ENCODE measurements at places on chromosomes 1 and 21. TPM values are rescaled to one million over a fixed set of nuclear protein-coding genes. Genes with fewer than 3 reads are reported as not detected.

DNA sequence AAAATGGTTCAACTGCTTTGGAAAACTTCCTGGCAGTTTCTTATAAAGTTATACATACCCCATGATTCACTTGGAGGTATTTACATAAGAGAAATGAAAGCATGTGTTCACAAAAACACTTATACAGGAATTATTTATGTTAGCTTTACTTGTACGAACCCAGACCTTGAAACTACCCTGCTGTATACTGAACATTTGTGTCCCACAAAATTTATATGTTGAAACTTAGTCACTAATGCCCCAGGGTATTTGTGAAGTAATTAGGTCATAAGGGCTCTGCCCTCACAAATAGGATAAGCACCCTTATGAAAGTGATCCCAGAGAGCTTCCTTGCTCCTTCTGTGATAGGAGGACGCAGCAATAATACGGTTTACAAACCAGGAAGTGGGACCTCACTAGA is 42.7 kb upstream of the B3GALT2 start:
- H3K27ac ChIP-seq = no peak overlapping the region
- no peak overlapping the region for H3K4me3 ChIP-seq

DNA sequence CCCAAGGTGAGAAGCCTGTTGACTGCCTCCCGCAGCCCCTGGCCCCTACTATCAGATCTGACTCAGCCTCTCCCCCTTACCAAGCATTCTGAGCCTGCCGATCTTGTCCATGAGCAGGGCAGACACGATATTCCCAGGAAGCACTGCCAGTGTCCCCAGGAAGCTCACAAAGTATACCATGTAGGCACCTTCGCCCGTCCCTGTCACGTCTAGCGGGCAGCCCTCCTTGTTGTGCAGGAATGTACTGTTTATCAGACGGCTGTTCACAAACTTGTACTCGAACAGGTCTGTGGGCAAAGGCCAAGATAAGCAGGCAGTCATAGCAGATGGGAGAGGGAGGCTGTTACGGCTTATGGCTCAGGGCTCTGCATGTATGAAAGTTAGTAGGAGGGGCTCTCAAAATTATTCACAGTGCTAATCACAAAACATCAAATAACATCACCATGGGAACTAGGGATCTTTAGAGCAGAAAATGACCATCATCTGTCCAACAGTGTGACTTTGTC is 7.3 kb downstream of the BOLA1 start:
- H3K27ac ChIP-seq = no peak overlapping the region
- no peaks in the 10 kb centered on the region for H3K4me1 ChIP-seq
- DNase-seq = no peak
- H3K36me3 ChIP-seq = no peaks in the 10 kb centered on the region
- H3K4me3 ChIP-seq = no peak overlapping the region
- no peaks in the 10 kb centered on the region for H3K27me3 ChIP-seq

CD1B gene
- not detected for total RNA-seq

ACTL8 gene
- total RNA-seq = not detected

DNA sequence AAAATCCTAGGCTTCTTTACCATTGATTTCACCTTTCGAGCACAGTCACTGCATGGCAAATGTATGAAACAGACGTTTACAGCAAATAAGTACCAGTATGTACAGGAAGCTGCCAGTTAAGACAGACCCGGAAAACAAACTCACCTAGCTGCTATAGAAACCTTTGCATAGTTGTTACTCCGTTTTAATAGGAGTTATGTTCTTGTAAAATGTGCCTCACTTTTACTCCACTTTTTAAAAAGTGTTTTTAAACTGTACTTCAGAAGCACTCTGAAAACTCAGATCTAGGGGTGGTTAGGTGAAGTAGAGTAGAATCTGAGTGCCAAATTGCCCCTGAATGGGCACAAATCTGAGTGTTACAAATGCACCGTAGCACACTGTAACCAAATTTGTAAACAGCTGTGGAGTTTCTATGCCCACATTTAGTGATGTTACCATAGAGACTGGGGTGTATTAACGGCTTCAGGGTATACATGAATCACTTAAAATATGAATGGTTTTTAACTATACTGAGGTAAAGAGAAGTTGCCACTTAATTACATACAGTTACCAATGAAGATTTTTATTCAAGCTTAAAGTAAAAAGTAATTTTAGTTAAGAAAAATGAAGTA is 30.7 kb downstream of the CNIH4 start:
- H3K36me3 ChIP-seq = no peaks in the 10 kb centered on the region
- H3K4me3 ChIP-seq = no peak overlapping the region
- no peak overlapping the region for H3K27ac ChIP-seq
- H3K4me1 ChIP-seq = no peaks in the 10 kb centered on the region
- no peak for DNase-seq

DNA sequence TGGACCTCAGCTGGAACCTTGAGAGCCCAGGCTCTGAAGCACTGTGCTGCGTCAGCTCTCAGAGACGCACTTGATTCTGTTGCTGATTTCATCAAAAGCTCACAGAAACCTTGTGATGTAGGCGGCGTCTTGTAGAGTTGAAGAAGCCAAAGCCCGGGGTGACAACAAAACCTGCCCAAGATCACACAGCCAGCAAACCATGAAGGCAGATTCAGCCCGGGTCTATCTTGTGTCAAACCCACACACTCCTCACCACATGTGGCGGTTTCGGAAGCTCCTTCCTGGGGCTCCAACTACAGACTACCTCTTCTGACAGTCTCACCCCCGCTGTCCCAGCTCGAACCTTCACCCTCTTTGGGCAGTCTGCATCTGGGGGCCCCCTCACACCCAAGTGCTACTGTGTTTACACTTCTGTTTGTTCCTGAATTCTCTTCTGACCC is 50.4 kb downstream of the TENT5C start:
- DNase-seq = no peak
- H3K4me3 ChIP-seq = no peak overlapping the region
- H3K4me1 ChIP-seq = peaks cover 23% of the 10 kb centered on the region
- H3K27ac ChIP-seq = no peak overlapping the region

GRCh38 chr1:147673406-147673805 is 3.1 kb upstream of the ACP6 start:
- H3K27ac ChIP-seq = no peak overlapping the region
- no peak for DNase-seq
- no peaks in the 10 kb centered on the region for H3K27me3 ChIP-seq
- H3K4me3 ChIP-seq = no peak overlapping the region

NUDT17 gene
- 1.9 TPM for total RNA-seq

- no peaks in the 10 kb centered on the region for H3K4me1 ChIP-seq
- DNase-seq = no peak
- no peak overlapping the region for H3K4me3 ChIP-seq
- H3K27me3 ChIP-seq = no peaks in the 10 kb centered on the region
Observed at GRCh38 chr1:160481979-160482596, 41.0 kb downstream of the SLAMF6 start.

DNA sequence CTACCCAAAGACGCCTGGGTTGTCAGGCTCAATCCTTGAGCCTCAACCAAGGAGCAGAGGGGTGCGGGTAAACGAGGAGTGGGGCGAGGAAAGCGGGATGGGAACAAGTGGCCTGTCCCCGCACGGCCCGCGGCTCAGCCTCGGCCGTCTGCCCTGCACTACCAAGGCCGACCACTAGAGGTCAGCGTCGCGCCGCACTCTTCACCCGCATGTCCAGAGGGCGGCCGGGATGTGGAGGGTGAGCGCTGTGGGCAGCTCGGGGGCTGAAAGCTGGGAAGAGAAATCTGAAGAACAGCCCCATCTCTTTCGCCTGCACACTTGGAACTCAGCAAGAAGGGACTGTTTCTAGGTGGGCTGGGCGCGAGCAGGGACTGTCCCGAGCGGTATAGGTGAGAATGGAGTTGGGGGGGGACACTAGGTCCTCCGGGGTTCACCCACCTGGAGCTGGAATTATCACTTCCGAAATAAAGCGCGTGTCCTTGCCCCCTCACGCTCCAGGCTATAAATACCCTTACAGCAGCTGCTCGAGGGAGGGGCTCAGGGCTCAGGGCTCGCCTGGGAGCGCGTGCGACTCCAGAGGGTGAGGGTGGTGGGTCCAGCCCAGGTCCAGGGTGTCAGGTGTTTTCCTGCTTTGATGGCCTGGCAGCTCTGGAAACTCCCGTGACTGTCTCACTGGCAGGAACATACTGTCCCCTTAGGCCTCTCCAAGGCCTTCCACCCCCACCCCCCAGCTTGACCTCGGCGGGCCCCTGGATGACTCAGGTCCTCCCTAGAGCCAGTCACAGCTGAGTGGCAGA is 9.8 kb downstream of the SLC30A2 start:
- peaks cover 30% of the 10 kb centered on the region for H3K4me1 ChIP-seq
- peak overlapping the region; percentile 81 for H3K27ac ChIP-seq
- no peaks in the 10 kb centered on the region for H3K27me3 ChIP-seq

- peak; percentile 65 for DNase-seq
- no peak overlapping the region for H3K4me3 ChIP-seq
- no peaks in the 10 kb centered on the region for H3K36me3 ChIP-seq
- no peaks in the 10 kb centered on the region for H3K4me1 ChIP-seq
Observed at GRCh38 chr1:27300341-27301051, 21.5 kb upstream of the TMEM222 start.

GRCh38 chr21:27246741-27247140 is 279.9 kb upstream of the ADAMTS5 start:
- DNase-seq = no peak
- H3K27me3 ChIP-seq = no peaks in the 10 kb centered on the region
- H3K4me3 ChIP-seq = no peak overlapping the region
- no peaks in the 10 kb centered on the region for H3K4me1 ChIP-seq
- H3K36me3 ChIP-seq = no peaks in the 10 kb centered on the region

DNA sequence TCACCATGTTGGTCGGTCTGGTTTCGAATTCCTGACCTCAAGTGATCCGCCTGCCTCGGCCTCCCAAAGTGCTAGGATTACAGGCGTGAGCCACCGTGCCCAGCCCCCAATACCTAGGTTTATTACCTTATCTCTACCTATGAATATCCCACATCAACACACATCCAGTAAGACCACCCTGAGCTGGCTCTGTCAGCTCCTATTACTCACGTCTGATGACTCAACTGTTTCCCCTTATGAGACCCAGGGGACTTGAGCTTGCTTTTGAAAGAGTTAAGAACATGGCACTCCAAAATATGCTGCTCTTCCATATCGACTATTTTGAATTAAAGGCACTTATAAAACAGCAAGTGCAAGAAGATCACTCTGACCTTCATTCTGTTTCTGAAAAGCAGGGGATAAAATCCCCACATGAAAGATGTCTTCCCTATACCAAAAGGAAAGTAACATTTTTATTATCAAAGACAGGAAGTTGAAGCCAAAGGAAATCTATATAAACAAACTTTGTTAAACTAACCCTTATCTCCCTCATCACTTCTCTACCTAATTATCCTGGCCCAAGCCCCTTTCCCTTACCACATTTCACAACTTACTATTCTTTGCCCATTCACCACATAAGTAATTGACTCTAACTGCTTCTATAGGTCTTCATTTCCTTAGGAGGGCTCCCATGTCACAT is 41.3 kb upstream of the OSBPL9 start:
- H3K4me3 ChIP-seq = no peak overlapping the region
- no peaks in the 10 kb centered on the region for H3K27me3 ChIP-seq
- no peaks in the 10 kb centered on the region for H3K36me3 ChIP-seq
- no peak overlapping the region for H3K27ac ChIP-seq

DNA sequence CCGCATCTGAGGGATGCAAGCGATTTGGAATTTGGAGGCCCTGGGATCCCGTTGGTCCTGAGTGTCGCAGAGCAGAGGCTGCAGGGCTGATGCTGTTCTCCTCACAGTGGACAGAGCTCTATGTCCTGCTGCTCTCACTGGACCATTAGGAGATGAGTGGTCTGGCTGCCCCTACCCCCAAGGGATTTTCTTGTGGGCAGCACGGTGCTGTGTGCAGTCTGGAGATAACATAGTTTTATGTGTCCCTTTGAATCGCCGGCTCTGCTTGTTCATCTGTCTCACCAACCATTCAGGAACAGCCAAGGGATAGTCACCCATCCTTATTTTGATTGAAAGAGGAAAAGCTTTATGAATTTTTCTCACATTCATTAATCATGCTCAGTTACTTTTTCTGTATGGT is 49.9 kb downstream of the CHRM3 start:
- H3K27me3 ChIP-seq = no peaks in the 10 kb centered on the region
- H3K4me3 ChIP-seq = no peak overlapping the region
- no peak overlapping the region for H3K27ac ChIP-seq
- no peak for DNase-seq

CLCA4 gene
- total RNA-seq = not detected

DNA sequence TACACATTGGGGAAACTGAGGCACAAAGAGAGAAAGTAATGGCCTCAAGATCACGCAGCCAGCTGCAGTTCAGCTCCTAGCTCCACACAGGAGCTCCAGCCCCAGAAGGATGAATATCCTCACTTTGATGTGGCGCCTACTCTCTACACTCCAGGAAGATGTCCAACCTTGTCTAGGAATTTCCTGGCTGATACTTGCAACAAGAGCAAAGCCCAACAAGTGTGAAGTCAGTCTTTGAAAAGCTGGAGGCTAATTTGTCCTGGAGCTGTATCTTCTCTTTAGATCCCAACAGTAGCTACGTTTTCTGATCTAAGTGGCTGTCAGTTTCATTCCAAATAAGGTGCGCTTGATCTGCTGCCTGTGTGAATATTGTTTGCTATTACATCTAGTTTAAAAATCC is 344.9 kb downstream of the PTPRU start:
- H3K4me1 ChIP-seq = no peaks in the 10 kb centered on the region
- no peak for DNase-seq
- H3K27me3 ChIP-seq = no peaks in the 10 kb centered on the region
- H3K36me3 ChIP-seq = no peaks in the 10 kb centered on the region
- H3K4me3 ChIP-seq = no peak overlapping the region

UAP1 gene
- total RNA-seq = 42.0 TPM

GPR37L1 gene
- total RNA-seq = 0.04 TPM

DNA sequence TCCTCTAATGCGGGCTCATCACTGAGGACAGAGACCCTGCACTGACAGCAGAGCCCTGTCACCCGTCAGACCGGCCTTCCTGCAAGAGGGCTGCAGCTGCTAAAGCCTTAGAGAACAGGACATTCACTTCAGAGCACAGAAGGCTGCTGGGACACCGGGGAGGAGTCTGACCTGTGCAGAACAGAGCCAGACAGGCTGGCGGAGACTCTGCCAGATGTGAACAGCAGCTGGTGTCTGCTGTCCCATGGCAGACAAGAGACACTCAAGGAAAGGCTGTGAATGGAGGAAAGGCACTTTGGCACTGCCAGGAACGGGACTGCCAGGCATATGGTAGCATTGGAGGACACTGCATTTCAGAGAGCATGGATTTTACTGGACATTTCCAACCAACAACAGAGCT is 21.4 kb downstream of the MRAP start:
- H3K4me3 ChIP-seq = no peak overlapping the region
- no peaks in the 10 kb centered on the region for H3K27me3 ChIP-seq
- DNase-seq = no peak
- H3K4me1 ChIP-seq = no peaks in the 10 kb centered on the region
- no peak overlapping the region for H3K27ac ChIP-seq

PTCH2 gene
- 0.16 TPM for total RNA-seq

- H3K4me1 ChIP-seq = peaks cover 26% of the 10 kb centered on the region
- no peak overlapping the region for H3K4me3 ChIP-seq
- H3K27ac ChIP-seq = no peak overlapping the region
- no peaks in the 10 kb centered on the region for H3K27me3 ChIP-seq
- H3K36me3 ChIP-seq = no peaks in the 10 kb centered on the region
Observed at GRCh38 chr1:162710345-162710744, 78.1 kb downstream of the DDR2 start.

- no peak overlapping the region for H3K27ac ChIP-seq
- H3K4me1 ChIP-seq = no peaks in the 10 kb centered on the region
- DNase-seq = no peak
- H3K27me3 ChIP-seq = no peaks in the 10 kb centered on the region
Observed at GRCh38 chr21:35400233-35400939, 351.3 kb upstream of the RUNX1 start.

- H3K4me3 ChIP-seq = peak overlapping the region; percentile 56
- H3K27ac ChIP-seq = peak overlapping the region; percentile 92
- DNase-seq = no peak
- H3K4me1 ChIP-seq = peaks cover 6% of the 10 kb centered on the region
Observed at GRCh38 chr1:113905435-113905861, 322 bp downstream of the DCLRE1B start.

LCE3E gene
- not detected for total RNA-seq

Measured in pancreas (tissue), 10 donors.